ENCODE measurements at places on chromosomes 2 and 18.

DNA sequence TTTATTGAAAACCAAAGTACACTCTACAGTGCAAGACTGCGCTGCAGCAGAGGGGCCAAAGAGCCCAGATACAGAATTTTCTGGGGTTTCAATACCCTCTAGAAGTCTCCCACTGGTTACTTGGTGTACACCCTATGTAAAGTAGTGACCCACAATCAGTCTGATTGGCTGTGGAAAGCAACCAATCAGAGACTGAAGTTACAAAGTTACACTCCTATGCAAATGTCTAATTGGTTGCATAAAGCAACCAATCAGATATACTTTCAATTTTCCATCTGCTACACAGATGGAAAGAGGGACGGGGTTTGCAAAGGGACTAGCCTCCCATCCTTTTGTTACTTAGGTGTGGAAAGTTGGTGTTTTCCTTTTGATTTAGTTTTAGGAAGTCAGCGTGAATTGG is 198.9 kb upstream of the SH3BP4 start:
- DNase-seq, result no peak

- no peak for DNase-seq
Measured at GRCh38 chr18:15198116-15198389, 450.1 kb downstream of the ANKRD30B start.

DNA sequence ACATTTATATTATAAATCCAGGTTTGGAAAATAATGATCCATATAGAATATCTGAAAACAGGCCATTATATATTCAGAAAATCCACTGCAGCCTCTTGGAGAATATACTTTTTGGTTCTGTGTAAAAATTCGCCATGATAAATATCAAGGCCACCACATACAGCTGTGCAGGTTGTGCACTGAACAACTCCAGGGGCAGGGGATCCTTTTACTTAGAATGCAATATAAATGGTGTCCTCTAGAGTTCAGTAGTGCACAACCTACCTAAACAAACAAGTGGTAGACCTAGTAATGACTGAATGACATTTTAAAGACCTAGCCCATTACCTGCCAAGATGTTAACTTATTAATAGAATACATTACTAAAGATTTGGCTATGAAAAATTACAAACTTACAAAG is 22.4 kb downstream of the MOGAT1 start:
- no peak for DNase-seq

DNA sequence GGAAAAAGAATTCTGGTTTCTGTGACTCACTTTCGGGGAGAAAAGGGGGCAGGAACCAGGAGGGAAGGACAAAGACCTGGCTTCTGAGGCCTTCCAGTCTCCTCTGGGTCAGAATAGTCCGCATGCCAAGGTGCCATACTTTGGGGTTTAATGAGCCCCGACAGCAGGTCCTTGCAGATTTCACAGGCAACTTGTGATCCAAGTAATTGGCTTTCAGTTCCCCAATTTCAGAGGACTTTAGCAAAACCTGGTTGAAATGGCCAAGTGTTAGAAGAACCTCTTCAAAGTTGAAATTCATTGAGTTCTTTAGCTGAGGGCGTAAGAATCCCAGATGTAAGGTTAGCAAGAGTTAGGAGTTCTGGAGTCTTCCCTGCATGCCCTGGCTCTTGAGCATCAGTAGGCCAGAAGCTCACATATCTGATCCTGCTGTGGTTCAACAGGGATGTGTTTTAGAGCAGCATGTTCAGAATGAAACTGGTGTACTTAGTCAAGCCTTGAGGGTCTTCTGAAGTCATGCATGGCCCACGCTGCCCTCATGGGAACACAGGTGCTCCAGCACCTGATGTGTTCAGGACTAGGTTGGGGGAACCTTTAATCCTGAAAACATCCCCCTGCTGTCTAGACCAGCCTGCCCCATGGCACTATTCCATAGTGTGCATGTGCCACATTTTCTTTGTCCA is 143.0 kb downstream of the NUP35 start:
- DNase-seq, result no peak

DNA sequence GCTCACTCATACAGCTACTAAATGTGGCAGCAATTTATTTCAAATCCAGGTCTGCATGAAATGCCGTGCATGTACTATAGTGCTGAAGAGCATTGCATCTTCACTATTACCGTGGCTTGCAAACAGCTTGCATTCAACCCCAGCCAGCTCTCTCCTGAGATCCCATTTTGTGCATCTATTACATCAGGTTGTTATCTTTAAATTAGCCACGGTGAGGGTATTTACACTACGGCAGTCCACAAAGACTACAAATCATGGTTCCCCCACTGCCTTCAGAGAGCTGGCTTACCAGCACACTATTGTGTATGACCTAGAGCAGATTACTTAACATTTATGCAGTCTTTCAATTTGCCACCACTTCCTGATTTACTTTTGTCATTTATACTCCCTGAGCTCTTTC is 621.3 kb upstream of the LRATD1 start:
- no peak for DNase-seq

DNA sequence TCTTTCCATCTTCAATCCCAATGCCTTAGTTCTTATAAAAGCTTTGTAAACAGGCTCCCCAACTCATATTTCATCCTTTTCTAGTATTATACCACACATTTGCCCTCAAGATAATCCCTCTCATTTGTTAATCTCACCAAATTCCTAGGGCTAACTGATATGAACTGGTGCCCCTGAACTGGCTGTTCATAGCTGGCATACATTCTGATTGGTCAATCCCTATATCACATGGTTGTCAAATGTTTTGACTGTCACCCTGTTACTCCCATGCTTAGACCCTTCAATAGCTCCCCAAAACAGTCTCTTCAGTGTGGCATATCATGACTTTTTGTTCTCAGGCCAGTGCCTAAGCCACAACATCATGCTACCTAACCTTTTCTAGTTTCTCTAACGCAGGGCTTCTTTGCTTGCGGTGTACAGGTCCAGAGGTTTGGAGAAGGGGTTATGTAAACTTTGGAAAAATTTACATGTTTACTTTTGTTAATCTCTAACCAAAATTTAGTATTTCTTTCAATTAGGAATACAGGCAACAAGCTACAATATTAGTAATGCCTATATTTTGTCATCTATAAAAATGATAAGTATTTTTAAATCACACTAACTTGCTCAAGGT is 30.5 kb downstream of the GDF7 start:
- no peak for DNase-seq

All from activated T-helper 2 cell treated with anti-CD3 and anti-CD28 coated beads, Interferon-gamma antibody, Interleukin-2, Interleukin-4, amounts not matched to agents 10 μg/mL and 5 μg/mL and 100 μg/mL, durations not matched to agents 14 hours and 24 hours and 36 hours (primary cell).